ENCODE measurements at places on chromosomes 12 and 14.

- DNase-seq: no peak
These were observed 751.7 kb downstream of the NRXN3 start for GRCh38 chr14:78921856-78922255.

DNA sequence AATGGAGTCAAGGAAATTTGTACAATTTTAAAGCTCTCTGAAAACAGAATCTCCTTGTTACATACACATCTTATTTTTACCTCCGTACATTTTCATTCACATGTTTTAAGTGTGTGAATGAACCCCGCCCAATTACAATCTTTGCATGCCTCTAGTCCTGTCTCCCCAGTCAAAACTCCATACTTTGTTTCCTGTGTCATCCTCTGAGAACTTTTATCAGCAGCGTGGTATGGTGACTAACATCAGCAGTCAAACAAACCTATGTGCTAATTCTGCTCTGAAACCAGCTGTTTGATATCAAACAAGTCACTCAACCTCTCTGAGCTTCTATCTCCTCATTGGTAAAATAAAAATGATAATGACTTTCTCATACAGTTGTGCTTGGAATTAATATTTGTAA, 15.8 kb upstream of the ERGIC2 start:
- DNase-seq: no peak

GRCh38 chr14:38046160-38046559, 161.5 kb upstream of the SSTR1 start:
- DNase-seq: no peak

DNA sequence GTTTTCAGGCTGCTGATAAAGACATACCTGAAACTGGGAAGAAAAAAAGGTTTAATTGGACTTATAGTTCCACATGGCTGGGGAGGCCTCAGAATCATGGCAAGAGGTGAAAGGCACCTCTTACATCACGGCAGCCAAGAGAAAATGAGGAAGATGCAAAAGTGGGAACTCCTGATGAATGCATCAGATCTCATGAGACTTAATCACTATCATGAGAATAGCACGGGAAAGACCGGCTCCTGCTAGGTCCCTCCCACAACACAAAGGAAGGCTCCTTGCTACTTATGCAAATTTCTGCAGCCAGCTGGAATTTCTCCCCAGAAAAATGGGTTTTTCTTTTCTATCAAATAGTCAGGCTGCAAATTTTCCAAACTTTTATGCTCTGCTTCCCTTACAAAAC, 174.1 kb upstream of the RMST start:
- DNase-seq: no peak

- no peak for DNase-seq
These were observed 124.6 kb downstream of the KICS2 start for GRCh38 chr12:64097366-64098105.

- DNase-seq: no peak
These were observed 34.2 kb upstream of the TRIM9 start for GRCh38 chr14:51129130-51129529.

GRCh38 chr12:29082522-29082921, 66.6 kb upstream of the FAR2 start:
- DNase-seq: no peak

GRCh38 chr14:100640471-100641273, 53.5 kb upstream of the BEGAIN start:
- DNase-seq: peak; percentile 90

DNA sequence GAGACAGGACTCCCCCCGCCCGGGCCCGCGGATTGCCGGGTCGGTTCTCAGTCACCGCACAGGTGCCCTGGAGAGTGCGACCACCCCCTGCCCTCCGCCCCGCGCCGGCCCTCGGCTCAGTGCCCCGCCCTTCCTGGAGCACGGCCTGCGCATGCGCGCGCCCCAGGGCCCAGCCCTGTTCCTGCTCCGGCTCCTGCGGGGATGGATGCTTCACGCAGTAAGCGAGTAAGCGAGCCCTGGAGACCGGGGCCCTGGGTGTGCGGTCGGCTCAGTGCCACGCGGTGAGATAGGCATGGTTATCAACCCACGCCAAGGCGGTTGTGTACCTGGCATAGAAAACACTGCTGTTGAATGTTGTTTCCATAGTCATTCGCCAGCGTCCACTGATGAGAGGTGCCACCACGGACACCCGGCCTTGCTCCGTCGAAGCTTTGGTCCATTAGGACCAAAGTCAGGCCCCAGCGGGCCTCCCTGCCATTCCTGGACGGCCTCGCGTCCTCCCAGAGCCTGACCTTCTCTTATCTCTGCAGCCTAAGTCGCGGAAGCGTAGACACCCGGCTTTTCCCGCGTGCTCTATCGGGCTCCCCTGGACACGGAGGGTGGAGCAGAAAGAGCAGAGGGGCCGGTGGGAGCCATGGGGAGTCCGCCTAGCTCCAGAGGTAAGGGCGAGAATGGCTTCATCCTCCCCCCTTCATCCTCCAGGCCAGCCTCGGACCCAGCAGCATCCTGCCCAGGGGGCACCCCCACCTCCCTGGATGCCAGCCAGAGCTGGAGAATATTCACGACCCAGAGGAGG, 90.6 kb downstream of the PAPOLA start:
- DNase-seq: peak; percentile 70

DNA sequence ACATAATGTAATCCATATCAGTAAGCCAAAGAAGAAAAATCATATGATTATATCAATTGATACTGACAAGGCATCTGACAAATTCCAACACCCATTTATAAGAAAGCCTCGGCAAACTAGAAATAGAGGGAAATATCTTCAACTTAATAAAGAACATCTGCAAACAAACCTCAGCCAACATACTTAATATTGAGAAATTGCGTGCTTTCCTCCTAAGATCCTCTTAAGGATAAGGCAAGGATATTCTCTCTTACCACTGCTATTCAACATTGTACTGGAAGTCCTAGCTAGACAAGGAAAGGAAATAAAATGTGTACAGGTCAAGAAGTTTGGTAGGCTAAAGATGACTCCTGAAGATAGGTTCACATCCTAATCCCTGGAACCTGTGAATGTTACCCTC, 115.9 kb downstream of the DERA start:
- no peak for DNase-seq

DNA sequence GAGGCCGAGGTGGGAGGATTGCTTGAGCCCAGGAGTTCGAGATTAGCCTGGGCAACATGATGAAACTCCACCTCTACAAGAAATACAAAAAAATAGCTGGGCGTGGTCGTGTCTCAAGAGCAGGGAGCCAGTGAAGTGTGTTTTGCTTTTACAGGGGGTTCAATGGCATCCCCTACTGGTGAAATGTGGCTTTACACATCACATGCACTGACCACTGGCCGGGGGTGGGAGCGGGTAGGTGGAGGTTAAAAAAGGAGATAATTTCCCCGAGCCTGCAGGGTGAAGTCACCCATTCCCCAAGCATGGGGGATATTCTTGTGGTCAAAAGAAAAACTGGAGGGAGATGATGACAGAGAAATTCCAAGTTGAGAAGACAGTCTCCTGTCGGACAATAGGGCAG, 63.6 kb upstream of the PWP1 start:
- peak; percentile 8 for DNase-seq

- no peak for DNase-seq
These were observed 48.7 kb downstream of the BEGAIN start for GRCh38 chr14:100538351-100539002.

- DNase-seq: no peak
These were observed 258.4 kb upstream of the HMGA2 start for GRCh38 chr12:65565601-65566560.

Measured in activated naive CD4-positive, alpha-beta T cell treated with anti-CD3 and anti-CD28 coated beads for 36 hours (primary cell).